Fibroblast of lung (primary cell): ENCODE measurements at places on chromosomes 6 and 20. TPM values are rescaled to one million over a fixed set of nuclear protein-coding genes. Genes with fewer than 3 reads are reported as not detected.

The PSORS1C2 gene
- not detected in 2 replicates for total RNA-seq

The HMGA1 gene
- total RNA-seq = 70.6 and 121 TPM in 2 replicates

The EYS gene
- under 0.01 TPM in 1 of 2 replicates, not detected in the other for total RNA-seq

The FOXS1 gene
- total RNA-seq = under 0.01 TPM in 1 of 2 replicates, not detected in the other

The HLA-DQB2 gene
- not detected in 2 replicates for total RNA-seq

The C20orf141 gene
- total RNA-seq = not detected in 2 replicates

The PPP1R16B gene
- under 0.01 TPM in 2 replicates for total RNA-seq

The RIMS4 gene
- total RNA-seq = under 0.01 TPM in 2 replicates

The SEMG1 gene
- not detected in 2 replicates for total RNA-seq

The KCNK16 gene
- not detected in 2 replicates for total RNA-seq

The CDH22 gene
- total RNA-seq = not detected in 2 replicates

The MCHR2 gene
- not detected in 2 replicates for total RNA-seq

The ACTR5 gene
- total RNA-seq = 5.9 and 7.2 TPM in 2 replicates

The IL20RA gene
- total RNA-seq = 0.33 and 0.77 TPM in 2 replicates

The PDE7B gene
- 21.5 and 22.1 TPM in 2 replicates for total RNA-seq

The ATXN1 gene
- total RNA-seq = 26.2 and 40.5 TPM in 2 replicates

The SLC13A3 gene
- total RNA-seq = 4.1 and 5.6 TPM in 2 replicates

The MYBL2 gene
- 0.26 and 1.2 TPM in 2 replicates for total RNA-seq

The WFDC12 gene
- total RNA-seq = not detected in 2 replicates

The EEF1A2 gene
- total RNA-seq = 1.7 and 2.6 TPM in 2 replicates

The ARHGAP18 gene
- total RNA-seq = 22.9 and 38.3 TPM in 2 replicates

The KCNK15 gene
- total RNA-seq = 1.8 and 4.1 TPM in 2 replicates

The COX4I2 gene
- total RNA-seq = not detected in 2 replicates

The BTNL2 gene
- total RNA-seq = not detected in 2 replicates

The METTL24 gene
- total RNA-seq = 2.6 TPM in 2 replicates

The PROKR2 gene
- total RNA-seq = not detected in 2 replicates

The HTR1E gene
- total RNA-seq = not detected in 2 replicates

The BPIFB3 gene
- not detected in 2 replicates for total RNA-seq

The FOXQ1 gene
- total RNA-seq = 2.0 and 2.1 TPM in 2 replicates

The PEDS1 gene
- 7.2 and 8.3 TPM in 2 replicates for total RNA-seq

The COL21A1 gene
- 2.3 and 6.9 TPM in 2 replicates for total RNA-seq

The TINAG gene
- total RNA-seq = not detected in 2 replicates

The CRIP3 gene
- total RNA-seq = 0.26 TPM in 1 of 2 replicates, not detected in the other

The SLC17A1 gene
- total RNA-seq = not detected in 2 replicates

The TMEM244 gene
- total RNA-seq = not detected in 2 replicates
